ENCODE measurements at places on chromosomes 3 and 15. TPM values are rescaled to one million over a fixed set of nuclear protein-coding genes. Genes with fewer than 3 reads are reported as not detected.

CD96 gene
- total RNA-seq = 39.0 TPM

GRCh38 chr15:50265620-50266019, at the start of gene HDC:
HDC (minus strand) TSS chr15:50265726; CDS start chr15:50265623, 103 bp downstream.
- no peak for DNase-seq

DNA sequence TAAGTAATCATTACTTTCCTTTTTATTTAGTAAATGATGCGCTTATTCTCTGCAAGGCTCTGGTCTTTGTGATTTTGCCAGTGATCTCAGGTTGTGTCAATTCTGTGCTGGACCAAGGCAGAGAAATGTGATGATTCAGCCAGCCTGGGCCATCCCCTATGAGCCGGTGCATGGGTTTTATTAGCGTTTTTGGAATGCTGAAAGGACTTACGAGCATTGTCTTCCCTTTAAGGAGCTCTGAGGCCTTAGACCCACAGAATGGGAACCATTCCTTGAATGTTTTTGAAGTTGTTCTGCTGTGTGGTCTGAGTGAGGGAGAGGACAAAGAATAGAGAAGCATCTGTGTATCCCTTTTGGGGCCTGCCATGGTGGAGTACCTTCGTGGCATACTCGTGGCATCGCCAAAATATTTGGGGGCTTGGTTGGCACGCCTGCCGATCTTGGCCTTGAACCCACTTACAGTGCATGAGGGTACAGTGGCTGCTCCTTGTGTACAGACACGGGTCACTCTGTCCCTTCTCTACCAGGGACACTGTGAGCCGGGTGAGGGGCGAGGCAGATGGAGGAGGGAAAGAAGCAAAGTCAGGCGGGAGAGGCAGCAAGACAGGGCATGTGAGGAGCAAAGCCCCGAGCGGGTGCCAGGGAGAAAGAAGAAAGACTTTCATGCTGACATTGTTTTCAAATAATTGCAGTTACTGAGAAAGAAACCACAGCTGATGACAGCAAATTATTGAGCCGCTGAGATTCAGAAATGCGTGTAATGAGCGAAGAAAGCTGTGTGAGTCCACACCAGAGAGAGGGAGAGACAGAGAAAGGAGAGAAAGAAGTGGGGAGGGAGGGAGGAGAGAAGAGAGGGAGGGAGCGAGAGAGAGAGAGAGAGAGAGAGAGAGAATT, 269.4 kb upstream of the RGMA start:
- no peak for DNase-seq

- no peak for DNase-seq
These were observed 281.2 kb upstream of the DPH6 start for GRCh38 chr15:35827141-35827540.

DNA sequence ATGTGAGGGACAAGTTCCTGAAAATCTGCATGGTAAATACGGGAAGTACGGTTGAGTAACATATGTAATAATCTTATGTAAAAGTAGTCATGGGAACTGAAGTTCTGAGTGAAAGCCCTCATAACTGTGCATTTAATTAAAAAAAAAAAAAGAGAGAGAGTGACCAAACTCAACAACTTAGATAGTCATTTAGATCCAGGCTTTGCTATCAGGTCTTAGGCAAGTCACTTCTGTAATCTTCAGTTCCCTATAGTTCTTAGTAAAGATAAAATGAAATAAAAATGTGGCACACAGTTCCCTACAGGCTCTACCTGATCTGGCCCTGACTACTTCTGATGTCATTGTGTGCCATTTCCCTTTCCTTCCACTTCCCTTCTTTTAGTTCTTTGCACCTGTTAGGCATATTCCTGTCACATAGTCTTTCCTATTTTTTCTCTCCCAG, 15.0 kb downstream of the RNF111 start:
- DNase-seq = no peak

NPHP3 gene
- 13.6 TPM for total RNA-seq

DNA sequence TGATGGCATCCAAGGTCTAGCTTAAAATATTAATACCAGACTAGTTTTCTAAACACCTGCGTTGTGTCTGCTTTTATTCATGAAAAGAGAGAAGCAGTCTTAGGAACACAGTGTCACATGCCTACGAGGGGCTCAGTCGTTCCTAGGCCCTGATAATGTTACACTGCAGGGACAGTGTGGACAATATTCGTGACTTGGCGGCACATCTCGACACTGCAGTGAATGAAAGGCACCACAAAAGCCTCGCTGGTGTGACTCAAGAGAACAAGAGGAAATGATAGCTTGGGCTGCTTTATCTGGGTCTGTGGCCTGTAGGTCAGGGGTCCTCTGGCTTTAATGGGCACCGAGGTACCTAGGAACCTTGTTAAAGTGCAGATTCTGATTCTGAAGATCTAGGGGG, 226.7 kb downstream of the PDZRN3 start:
- no peak for DNase-seq

DNA sequence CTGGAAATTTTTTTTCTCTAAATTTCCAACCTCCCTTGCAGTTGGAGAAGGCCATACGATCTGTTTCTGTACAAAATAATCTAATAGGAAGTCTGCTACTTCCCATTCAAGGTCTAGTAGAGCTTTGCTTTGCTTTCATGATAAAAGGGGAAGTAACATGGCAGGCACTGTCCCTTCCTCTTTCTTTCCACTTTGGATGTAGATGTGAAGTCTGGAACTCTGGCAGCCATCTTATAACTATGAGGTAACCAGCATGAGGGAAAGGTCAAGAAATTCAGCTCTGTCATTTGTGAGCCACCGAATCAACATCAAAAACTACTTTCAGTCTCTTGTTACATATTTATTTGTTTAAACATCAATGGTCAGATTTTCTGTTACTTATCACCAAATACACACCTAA, 156.3 kb downstream of the MTHFS start:
- DNase-seq = no peak
